Smooth muscle cell of the coronary artery (primary cell): ENCODE measurements at places on chromosomes 7 and 10. TPM values are rescaled to one million over a fixed set of nuclear protein-coding genes. Genes with fewer than 3 reads are reported as not detected.

The MTERF1 gene
- 5.7 and 9.1 TPM in 2 replicates for total RNA-seq

The SUN3 gene
- total RNA-seq = not detected in 2 replicates

The ACTL6B gene
- not detected in 2 replicates for total RNA-seq

The CDC14C gene
- 0.08 TPM in 1 of 2 replicates, not detected in the other for total RNA-seq

The CPXM2 gene
- 19.4 and 45.6 TPM in 2 replicates for total RNA-seq
